ENCODE measurements at places on chromosomes 5 and 9.

DNA sequence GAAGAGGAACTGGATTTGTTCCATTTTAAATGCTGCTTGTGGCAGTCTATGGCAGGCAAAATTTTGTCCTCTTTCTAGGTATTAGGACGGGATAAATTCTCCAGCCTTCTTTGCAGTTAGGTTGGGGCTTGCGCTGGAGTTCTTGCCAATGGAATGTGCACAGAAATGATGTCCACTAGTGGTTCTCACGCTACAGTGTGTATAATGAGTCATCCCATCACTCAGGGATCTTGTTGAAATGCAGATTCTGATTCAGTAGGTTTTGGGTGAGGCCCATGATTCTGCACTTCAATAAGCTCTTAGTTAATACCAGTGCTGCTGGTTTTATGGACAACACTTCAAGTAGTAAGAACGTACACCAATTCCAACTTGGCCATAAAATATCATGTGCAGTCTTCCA, 317.6 kb upstream of the KLF4 start:
- DNase-seq = no peak

DNA sequence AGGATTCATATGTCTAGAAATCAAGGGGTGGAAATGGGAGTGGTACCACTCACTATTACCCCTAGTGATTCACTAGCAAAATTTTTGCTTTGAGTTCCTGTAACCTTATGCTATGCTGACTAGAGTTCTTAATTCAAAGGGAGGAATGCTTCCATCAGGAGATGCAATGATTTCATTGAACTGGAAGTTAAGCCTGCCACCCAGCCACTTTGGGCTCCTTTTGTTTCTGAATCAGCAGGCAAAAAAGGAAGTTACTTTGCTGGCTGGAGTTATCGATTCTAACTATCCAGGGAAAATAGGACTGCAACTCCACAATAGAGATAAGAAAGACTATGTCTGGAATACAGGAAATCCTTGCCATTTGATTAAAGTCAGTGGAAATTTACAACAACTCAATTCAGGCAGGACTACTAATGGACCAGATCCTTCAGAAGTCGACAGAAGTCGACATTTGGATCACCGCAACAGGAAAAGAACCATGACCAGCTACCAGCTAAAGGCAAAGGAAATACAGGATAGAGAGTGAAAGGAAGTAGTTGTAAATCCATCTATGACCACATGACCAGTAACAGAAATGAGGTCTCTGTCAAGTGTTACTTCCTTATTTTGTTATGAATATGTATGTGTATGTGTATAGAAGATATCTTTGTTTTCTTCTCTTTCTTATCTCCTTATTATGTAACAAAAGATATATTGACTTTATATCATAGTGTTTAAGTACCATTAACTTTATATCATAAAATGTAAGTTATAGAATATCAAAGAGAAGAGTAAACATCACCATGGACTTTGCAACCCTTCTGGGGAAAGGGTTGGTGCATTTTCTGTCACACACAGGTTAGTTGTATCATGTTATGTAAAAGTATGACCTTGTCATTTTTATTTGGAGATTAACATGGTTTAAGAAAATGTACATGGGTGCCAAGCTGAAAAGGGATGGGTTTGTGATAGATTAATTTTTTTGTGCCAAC, 198.7 kb upstream of the HAPLN1 start:
- no peak for DNase-seq

- DNase-seq = no peak
Measured at GRCh38 chr9:89362647-89363310, 44.5 kb downstream of the SECISBP2 start.

GRCh38 chr5:132267166-132267739, 9.8 kb downstream of the PDLIM4 start:
- no peak for DNase-seq

GRCh38 chr5:179802207-179802883, 4.3 kb downstream of the MGAT4B start:
- DNase-seq = no peak

GRCh38 chr5:97752871-97753270, 569.8 kb upstream of the RIOK2 start:
- no peak for DNase-seq

DNA sequence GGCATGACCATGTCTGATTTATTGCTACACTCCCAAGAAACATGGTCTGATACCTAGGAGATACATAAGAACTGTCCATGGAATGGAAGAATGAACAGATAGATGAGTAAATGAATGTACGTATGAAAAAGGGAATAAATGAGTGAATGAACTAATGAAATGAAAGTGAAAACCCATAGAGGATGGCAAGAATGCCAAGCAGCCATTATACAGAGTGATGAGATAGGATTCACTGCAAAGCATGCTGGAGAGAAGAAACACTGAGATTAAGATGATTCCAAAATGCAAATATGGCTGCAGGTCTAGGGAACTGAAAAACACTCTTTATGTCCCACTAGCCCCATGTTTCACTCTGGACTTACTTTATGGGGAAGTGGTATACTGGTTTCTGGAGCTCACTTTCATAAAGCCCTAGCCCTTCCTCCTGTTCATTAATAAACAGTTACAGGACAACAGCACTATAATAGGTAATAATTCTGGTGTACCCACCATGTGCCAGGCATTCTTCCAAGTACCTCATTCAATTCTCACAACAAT, 170.3 kb upstream of the RAD23B start:
- DNase-seq = no peak

DNA sequence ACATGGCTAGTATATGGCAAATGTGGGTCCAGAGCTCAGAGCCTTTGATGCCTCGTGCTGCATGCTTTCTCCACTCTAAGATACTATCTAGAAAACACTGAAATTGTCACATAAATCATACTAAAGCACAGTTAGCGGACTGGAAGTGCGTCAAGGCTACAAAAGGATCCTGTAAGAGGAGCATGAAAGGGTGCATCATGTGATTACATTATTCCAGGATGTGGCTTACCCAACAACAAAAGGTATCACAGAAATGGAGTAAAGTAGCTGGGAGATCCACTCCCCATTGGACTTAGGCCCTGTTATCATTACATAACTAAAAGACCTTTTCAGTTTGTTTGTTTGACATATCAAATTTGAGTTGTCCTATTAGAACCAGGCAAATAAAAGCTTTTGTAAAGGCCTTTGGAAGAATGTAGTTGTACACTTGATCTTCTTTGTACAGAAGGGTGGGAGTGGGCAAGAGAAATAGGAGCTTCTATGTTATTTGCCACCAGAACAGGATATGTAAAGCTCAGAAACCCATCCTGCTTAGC, 6.9 kb downstream of the SLC31A1 start:
- no peak for DNase-seq

DNA sequence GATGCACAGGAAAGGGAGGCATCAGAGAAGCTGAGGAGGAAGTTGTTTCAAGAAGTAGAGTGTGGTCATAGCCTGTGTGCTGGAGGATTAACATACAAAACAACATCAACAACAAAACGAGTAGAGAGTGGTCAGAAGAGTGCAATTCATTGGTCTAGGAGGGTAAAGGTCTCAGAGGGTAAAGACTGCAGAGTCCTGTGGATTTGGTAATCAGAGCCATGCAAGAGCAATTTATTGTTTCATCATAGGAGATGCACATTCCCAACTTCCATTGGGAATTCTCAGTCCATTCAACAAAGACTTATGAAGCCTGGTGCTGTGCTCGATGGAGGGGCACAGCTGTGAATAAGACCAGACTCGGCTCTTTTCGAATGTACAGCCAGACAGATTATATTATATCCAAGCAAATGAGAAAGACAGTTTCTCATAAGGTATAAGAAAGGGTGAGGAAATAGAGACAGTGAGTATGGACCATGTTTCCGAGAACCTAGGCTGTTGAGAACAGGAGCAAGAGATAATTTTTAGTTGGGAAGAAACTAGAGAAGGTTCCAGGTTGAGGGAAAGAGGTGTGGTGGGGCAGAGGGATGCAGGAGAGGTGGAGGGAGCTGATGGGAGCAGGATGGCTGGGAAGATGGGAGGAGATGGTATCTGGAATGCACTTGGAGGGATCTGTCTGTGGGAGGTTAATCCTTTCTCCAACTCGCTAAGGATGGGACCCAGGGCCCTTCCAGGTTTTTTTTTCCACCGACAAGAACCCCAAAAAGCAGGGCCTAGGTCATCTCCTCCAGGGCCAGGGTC, 7.9 kb upstream of the MYORG start:
- no peak for DNase-seq

GRCh38 chr9:88544245-88544644, 9.3 kb downstream of the NXNL2 start:
- DNase-seq = no peak

- no peak for DNase-seq
Measured at GRCh38 chr9:92612816-92613215, 57.1 kb downstream of the IPPK start.

- DNase-seq = no peak
Measured at GRCh38 chr9:69158471-69158870, 15.6 kb upstream of the TJP2 start.

DNA sequence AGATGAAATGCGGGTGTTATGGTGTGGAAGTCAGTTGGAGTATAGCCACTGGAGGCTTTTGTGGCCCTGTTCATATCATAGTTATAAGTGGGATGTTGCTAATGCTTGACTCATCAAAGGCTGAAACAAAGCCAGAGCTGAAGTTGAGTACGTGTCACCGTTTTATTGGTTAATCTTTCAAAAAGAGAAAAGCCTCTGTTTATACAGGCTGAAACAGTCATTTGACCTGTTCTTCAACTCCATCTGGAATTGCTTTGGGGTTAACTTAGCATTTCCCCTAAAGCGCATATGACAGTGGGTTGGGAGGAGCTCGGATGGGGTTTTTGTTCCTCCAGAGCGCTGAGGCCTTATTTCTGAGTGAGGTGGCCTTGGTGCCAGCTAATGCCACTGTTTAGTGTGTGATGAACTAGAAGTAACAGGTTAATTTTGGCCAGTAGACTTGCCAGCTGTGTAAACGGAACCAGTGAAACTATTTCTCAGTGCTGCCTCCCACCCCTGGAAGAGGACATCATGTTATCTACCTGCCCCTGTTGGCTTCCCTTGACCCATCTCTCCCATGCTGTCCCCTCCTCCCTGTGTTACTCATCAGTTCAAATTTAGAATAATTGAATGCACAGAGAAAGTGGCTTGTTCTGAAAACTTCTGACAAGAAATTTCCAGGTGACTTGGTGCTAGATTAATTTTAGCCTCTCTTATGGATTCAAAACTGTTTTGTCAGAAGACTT, 34.2 kb downstream of the MTAP start:
- no peak for DNase-seq

- DNase-seq = peak; percentile 42
Measured at GRCh38 chr9:34143116-34143515, 16.6 kb upstream of the DCAF12 start.
